ENCODE measurements at places on chromosomes 4 and X. TPM values are rescaled to one million over a fixed set of nuclear protein-coding genes. Genes with fewer than 3 reads are reported as not detected.

The AKAP14 gene
- total RNA-seq = not detected

The MAOA gene
- 12.0 TPM for total RNA-seq

The TMEM154 gene
- 0.25 TPM for total RNA-seq

The SRPX2 gene
- 1.2 TPM for total RNA-seq

The SHROOM2 gene
- total RNA-seq = 17.9 TPM

The CXXC4 gene
- 102 TPM for total RNA-seq

The ENPEP gene
- total RNA-seq = 1.7 TPM

The KLF8 gene
- total RNA-seq = 19.4 TPM

The HDX gene
- total RNA-seq = 12.3 TPM

The TENM3 gene
- 71.5 TPM for total RNA-seq

The SEC24B gene
- 30.0 TPM for total RNA-seq

The CYLC1 gene
- total RNA-seq = not detected

The AVPR2 gene
- not detected for total RNA-seq

The HSD17B13 gene
- under 0.01 TPM for total RNA-seq

The IQCM gene
- not detected for total RNA-seq

The MORF4L2 gene
- 233 TPM for total RNA-seq

The PHEX gene
- 0.98 TPM for total RNA-seq

The SRPX gene
- total RNA-seq = 2.0 TPM

The CFP gene
- total RNA-seq = 0.49 TPM

The IRS4 gene
- 0.49 TPM for total RNA-seq

The NLGN3 gene
- total RNA-seq = 34.7 TPM

The GPR50 gene
- not detected for total RNA-seq

The CENPVL2 gene
- total RNA-seq = 1.7 TPM

The GCNA gene
- total RNA-seq = 1.5 TPM

The SPIN2A gene
- 0.74 TPM for total RNA-seq

The ASMT gene
- total RNA-seq = 0.25 TPM

The PRDM8 gene
- 26.1 TPM for total RNA-seq

The RBMXL3 gene
- not detected for total RNA-seq

The OTC gene
- under 0.01 TPM for total RNA-seq

The PLXNB3 gene
- 2.2 TPM for total RNA-seq

The PAGE2B gene
- total RNA-seq = not detected

The FRAS1 gene
- 11.3 TPM for total RNA-seq

The TMEM31 gene
- total RNA-seq = not detected

The TEX13B gene
- not detected for total RNA-seq

The CSAG1 gene
- not detected for total RNA-seq

The TLR2 gene
- total RNA-seq = 1.2 TPM

The HPSE gene
- 0.49 TPM for total RNA-seq

The PFKFB1 gene
- 0.25 TPM for total RNA-seq

The KDM6A gene
- total RNA-seq = 31.7 TPM

Measured in temporal lobe (tissue), 4 donors.